Mammary epithelial cell (primary cell): ENCODE measurements at places on chromosomes 12 and 14. TPM values are rescaled to one million over a fixed set of nuclear protein-coding genes. Genes with fewer than 3 reads are reported as not detected.

FIGNL2 gene
- total RNA-seq = not detected in 2 replicates

ESR2 gene
- total RNA-seq = not detected

DNA sequence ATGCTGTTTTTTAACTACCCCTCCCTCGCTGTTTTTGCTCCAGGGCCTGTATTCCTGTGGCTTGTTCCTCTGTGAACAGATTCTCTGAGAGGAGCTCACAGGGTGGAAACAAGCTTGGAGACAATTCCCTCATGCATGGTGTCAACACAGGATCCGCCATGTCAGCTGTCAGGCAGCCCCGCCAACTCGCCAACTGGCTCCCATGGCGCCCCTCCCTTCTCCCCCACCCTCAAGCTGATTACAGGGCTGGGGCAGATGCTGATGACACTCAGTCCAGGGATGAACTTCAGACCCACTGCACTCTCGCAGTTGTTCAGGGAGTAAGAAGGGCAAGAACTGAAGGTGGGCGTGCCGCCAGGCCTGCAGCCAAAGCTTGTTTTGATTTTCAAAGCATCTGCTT, 229.9 kb downstream of the NTF3 start:
- DNase-seq = no peak

GRCh38 chr14:102230481-102231210, 74.3 kb downstream of the MOK start:
- DNase-seq = no peak

DNA sequence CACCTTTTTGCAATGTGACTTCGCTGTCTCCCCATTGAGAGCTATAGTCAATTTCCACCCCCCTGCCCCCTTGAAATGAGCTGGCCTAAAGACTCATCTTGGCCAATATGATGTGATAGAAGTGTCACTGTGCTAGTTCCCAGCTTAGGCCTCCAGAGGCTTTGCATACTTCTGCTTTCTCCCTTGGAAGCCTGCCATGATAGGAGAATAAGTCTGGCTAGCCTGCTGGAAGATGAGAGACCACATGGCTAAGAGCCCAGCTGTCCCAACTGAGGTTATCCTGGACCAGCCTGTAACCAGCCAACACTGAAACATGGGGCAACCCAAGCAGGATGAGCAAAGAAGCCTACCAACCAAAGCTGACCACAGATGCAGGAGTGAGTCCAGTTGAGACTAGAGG, 196.9 kb downstream of the GRIN2B start:
- DNase-seq = no peak

DNA sequence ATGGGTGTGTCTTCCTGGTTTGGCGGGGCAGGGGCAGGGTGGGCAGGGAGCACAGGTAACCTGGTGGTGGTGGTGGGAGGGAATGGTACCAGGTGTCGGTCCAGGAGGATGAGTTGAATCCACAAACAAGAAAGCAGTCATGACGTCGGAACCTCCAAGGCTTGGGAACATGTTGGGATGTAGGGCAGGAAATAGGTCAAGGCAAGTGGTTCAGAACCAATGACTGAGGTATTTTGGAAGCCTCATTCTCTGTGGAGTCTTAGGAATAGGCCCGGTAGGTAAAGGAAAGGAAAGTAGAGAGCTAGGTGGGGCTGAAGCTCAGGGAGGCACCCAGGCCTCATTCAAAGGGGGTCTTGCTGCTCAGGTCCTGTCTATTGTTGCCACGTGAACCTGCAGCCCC, 39.1 kb upstream of the TMED10 start:
- no peak for DNase-seq

GRCh38 chr14:49849213-49849847, 3.3 kb downstream of the NEMF start:
- no peak for DNase-seq

DNA sequence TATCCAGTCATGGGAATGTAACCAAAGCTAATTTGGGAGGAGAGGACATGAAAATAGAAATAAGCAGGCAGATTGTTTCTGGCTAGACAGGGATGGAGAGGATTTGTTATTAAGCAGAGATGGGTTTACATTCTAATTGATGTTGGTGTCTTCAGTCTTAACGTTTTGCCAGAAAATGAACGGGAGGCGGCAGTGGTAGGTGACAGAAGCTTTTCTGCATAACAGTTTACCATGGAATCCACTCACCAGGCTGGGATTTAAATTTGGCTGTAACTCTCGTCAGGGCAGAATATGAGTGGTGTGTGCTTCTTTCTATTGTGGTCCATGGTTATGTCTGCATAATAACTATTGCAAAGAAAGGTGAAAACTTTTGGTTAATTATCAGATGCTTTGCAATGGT, 50.2 kb upstream of the OTX2 start:
- no peak for DNase-seq

DNA sequence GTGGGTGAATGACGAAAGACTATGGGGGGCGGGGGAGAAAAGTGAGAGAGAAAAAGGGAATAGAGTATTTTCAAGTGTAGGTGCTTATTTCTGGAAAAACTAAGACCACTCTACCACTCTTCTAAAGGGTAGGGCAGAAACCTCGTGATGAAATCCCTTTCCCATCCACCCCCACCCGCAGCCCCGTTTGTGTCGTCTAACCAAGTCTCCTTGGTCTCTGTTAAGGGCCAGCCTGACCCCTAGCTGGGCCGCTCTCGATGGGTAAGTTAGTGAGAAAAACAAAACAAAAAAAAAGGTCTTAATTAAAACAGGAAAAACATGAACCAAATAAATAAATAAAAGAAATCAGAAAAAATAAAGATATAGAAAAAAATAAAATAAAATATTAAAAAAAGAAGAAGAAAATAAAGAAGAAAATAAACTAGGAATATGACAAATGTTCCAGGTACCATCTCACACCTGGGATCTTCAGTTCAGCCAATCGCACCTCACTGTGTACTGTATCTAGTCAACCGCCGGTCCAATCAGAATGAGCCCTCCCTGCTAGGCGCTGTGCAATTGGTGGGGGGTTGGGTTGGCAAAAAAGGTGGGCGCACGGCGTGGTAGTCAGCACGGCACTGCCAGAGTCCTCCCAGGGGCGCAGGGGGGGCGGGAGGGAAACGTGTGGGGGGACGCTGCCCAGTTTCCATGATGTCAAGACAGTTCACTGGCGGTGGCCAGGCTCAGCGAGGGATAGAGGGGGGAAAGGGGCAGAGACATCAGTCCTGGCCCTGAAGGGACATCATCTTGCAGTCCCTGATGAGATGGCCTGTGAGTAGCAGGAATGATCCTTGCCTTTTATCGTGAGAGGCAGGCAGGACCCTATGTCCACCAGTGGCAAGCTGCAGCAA, 9.8 kb upstream of the CDH24 start:
- DNase-seq = no peak
